Stimulated activated CD8-positive, alpha-beta memory T cell treated with anti-CD3 and anti-CD28 coated beads, Interleukin-4, amount 100 ng/mL, for 48 hours (primary cell): ENCODE measurements at places on chromosomes 6 and 20.

- no peak for DNase-seq
Observed at GRCh38 chr6:11445146-11445545, 92.4 kb upstream of the TMEM170B start.

- DNase-seq = no peak
Observed at GRCh38 chr6:44850312-44850711, 462.8 kb downstream of the CDC5L start.

DNA sequence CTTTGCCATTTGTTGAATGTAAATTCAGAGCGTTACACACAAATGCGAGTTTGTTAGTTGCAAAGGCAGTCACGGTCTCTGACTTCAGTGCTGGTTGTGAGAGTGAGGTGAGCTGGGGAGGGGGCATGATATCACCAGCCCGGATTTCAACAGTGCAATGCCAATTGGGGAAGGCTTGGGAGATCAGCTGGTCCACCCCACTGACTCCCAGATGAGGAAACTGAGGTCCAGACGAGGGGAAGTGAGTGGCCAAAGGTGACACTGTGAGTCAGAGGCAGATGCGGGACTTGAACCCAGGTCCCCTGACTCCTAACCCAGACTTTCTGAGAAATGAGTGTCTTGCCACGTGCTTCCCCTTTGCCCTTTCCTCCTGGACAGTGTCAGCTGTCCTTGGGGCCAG lies 62.1 kb downstream of the CEBPB start:
- no peak for DNase-seq

DNA sequence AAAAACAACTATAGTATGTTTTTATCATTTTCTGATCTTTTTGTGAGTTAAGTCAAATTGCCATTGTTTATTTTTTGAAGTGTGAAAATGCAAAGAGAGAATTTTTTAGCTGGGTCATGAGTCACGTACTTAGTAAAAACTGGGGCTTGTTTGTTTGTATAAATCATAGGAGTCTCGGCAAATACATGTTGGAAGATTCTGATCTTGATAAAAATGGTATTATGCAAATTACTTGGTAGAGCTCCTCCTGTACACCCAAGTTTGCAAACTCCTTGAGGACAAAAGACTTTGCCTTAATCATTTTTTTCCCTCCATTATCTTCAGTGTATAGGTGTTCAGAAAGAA lies 25.8 kb downstream of the TBPL1 start:
- DNase-seq = no peak

GRCh38 chr6:135274561-135275293 lies 93.6 kb downstream of the MYB start:
- no peak for DNase-seq

DNA sequence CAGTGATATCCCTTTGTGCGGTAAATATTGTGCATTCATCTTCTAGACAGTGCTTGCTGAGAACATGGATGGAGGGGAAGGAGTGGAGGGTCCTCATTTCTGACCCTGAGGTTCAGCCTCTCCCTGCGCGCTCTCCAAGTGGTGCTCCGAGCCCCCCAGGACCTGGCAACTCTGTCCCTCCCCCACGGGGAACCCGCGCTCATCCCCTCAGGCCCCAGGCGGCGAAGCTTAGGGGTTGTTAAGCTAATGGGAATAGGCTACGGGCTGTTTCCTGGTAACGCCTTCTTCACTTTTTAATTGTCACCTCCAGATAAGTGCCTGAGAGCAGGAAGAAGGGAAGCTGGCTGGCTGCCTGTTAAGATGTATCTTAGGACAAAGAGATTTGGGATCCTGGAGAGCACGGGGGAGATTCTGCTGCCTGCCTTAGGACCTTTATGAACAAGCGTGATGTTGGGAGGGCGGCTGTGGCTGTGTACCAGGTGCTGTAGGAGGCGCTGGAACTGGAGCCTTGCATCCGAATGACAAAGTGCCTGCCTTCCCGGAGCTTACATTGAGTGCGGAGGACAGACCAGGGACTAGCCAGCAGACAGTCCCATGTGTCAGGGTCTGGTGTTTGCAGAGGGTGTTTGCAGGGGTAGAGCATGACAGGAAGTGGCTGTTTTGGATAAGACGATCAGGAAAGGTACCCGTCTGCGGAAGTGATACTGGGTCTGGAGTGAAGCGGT lies 11.7 kb downstream of the TSHZ2 start:
- no peak for DNase-seq

- DNase-seq = no peak
Observed at GRCh38 chr6:35215665-35216411, 2.1 kb downstream of the SCUBE3 start.

- peak; percentile 71 for DNase-seq
Observed at GRCh38 chr20:32966881-32967781, 37.1 kb downstream of the SUN5 start.

- no peak for DNase-seq
Observed at GRCh38 chr6:37600312-37600916, 97.3 kb downstream of the MDGA1 start.
